ENCODE measurements at places on chromosomes 16 and 17.

- DNase-seq, result no peak
Measured at GRCh38 chr16:17083628-17084027, 387.1 kb downstream of the XYLT1 start.

DNA sequence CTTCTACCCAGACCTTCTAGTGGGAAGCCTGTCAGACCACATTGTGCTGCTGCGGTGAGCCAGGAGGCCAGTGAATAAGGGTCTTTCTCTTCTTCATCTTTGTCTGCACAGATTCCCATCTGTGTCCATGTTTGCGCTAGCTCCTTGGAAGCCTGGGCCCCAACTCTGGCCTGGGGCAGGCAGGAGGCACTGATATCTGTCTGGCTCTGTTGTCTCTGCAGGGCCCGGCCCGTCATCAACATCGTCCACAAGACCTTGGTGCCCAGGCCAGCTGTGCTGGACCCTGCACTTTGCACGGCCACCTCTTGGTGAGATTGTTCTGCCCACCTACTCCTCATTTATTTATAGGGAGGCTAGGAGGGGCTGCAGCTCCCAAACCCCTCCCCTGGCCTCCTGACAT, 18.3 kb downstream of the ITGA3 start:
- DNase-seq, result no peak

- DNase-seq, result no peak
Measured at GRCh38 chr17:79950751-79951150, 84.9 kb downstream of the TBC1D16 start.

DNA sequence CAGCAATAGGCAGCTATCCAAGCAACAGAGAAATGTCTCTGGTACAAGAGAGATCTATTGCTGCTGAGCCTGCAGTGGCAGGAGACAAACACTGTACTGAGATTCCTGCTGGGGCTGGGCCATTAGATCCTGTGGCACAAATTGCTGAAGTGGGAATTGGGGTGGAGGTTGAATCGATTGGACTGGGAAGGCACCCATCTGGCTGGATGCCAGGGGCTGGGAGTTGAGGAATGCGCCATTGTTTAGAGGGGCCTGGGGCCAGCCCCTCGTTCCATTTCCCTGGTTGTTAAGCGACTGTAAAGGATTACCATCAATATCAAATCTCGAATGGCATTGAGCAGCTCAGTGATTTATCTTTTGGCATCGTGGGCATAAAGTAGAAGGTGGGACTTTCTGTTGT, 54.1 kb upstream of the ARL4D start:
- DNase-seq, result no peak
